Esophagus squamous epithelium (tissue), 5 donors: ENCODE measurements at places on chromosomes 6 and 20. TPM values are rescaled to one million over a fixed set of nuclear protein-coding genes. Genes with fewer than 3 reads are reported as not detected.

DNA sequence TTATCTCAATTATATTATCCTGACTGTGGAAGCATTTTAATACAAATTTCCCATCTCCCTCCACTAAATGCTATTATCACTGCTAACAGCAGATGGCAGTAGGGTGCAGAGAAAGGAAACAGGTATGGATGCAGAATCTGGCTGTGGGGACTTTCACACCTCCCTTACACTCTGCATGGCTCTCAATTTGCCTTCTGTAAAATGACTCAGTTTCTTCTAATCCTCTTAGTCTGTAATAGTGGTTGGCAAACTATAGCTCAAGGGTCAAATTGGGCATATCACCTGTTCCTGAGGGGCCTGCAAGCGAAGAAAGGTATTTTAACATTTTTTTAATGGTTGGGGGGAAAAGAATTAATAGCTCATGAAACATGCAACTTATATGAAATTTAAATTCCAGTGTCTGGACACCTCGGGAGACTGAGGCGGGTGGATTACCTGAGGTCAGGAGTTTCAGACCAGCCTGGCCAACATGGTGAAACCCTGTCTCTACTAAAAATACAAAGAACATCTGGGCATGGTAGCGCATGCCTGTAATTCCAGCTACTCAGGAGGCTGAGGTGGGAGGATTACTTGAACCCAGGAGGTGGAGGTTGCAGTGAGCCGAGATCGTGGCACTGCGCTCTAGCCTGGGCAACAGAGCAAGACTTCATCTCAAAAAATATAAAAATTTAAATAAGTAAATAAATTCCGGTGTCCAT lies 83.5 kb downstream of the ZMYND8 start:
- DNase-seq = no peak

DNA sequence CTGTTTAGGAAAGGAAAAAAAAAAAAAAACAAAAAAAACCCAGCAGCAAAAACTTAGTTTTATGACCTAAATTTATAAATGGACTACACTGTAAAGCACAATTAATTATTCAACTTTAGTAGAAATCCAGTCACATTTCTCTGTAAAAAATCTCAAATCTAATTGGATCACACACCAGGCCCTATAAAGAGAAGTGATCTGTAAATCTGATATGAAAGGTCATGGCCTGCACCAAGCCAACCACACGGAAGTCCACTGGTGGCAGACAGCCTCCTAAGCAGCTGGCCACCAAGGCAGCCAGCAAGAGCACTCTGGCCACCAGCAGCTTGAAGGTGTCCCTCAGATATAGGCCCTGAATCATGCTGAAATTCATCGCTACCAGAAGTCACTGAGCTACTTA lies 131.6 kb downstream of the HFE start:
- no peak for DNase-seq

DNA sequence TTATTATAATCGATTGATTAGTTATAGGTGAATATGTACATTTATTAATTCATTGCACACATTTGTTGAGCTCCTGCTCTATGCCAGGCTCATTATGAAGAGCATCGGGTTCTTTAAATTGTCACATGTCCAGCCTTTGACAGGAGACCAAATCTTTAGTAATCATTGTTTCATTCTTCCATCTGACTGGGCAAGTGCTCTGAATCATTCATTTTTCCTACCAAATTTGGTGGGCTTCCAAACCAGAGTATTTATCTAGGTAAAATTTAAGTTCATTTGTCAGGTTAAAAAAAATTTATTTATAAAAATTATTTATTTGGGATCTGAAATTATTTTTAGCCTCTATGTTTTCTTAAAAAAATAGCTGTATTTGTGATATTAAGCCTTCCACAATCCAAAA lies 404.9 kb upstream of the MMS22L start:
- DNase-seq = no peak

DNA sequence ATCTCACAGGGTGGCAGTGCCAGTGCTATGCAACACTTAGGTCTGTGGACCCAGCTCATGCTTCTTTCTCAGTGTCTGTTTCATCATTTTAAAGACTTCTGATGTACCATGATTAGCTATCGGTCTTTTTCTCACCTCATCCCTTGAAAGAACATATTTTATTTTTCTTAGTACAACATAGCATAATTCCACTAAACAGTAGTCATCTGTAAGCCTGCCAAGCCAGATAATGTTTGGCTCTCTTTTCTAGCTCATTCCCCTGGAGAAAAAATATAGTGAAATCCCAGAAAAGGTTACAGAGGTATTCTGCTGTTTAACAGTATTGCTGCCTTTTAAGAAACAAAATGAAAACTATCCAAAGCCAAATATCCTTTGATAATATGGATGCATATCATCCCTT lies 177.0 kb upstream of the MMS22L start:
- no peak for DNase-seq

GRCh38 chr6:157650801-157651200 lies 172.2 kb upstream of the SNX9 start:
- no peak for DNase-seq

GRCh38 chr6:73566954-73567591 lies 46.2 kb upstream of the EEF1A1 start:
- DNase-seq = no peak

- no peak for DNase-seq
Measured at GRCh38 chr6:113047148-113047547, 700.0 kb downstream of the RFPL4B start.

BTNL2 gene
- not detected for total RNA-seq

DNA sequence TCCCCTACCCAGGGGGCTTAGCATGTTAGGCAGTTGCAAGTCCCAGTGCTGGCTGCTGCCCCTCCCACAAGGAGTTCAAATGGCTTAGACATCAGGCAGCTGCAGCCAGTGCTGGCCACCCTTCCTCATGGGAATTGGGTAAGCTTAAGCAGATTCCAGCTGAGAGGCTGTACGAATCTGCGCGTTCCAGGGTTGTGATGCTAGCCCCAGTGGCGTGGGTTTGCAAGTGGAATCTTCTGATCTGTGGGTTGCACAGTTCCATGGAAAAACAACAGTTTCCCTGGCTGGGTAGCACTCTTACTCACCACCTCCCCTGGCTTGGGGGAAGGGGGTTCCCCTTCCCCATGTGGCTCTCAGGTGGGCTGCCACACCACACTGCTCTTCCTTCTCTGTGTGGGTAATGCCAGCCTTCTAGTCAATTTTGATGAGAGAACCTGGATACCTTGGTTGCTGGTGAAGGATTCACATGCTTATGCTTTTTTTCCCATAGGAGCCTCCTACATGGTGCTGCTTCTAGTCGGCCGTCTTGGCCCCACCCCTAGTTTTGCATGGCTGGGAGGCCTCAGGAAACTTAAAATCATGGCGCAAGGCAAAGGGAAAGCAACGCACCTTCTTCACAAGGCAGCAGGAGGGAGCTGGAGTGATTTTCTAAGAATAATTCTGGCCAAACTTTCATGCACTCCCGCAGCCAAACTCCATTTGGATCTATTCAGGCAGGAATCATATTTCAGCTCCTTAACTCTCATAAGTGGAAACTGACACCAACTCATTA lies 13.0 kb downstream of the DYNLT2 start:
- no peak for DNase-seq

GRCh38 chr20:58710481-58711265 lies 18.1 kb downstream of the NPEPL1 start:
- DNase-seq = no peak

- DNase-seq = no peak
Measured at GRCh38 chr20:19181552-19181951, 30.9 kb upstream of the SLC24A3 start.

DNA sequence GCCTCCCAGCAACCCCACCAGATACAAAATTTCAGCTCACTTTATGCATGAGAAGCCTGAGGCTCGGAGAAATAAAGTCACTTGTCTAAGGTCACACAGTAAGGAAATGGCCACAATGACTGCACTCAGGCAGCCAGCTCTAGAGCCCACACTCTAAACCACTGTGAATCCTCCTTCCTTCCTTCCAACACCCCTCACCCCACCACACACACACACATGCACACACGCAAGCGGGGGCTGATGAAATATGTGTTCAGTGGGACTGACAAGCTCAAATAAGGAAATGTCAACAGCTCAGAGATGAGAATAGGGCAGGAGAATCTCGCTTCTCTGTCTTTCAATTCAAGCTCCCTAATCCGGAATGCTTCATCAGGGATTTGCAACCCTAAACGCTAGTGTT lies 6.0 kb upstream of the BPIFA1 start:
- no peak for DNase-seq
